Anterior cingulate cortex (tissue), 58 donors: ENCODE measurements at places on chromosomes 2 and 18.
A peak's percentile ranks its signal among the peaks of the same experiment; 100 is the strongest.

DNA sequence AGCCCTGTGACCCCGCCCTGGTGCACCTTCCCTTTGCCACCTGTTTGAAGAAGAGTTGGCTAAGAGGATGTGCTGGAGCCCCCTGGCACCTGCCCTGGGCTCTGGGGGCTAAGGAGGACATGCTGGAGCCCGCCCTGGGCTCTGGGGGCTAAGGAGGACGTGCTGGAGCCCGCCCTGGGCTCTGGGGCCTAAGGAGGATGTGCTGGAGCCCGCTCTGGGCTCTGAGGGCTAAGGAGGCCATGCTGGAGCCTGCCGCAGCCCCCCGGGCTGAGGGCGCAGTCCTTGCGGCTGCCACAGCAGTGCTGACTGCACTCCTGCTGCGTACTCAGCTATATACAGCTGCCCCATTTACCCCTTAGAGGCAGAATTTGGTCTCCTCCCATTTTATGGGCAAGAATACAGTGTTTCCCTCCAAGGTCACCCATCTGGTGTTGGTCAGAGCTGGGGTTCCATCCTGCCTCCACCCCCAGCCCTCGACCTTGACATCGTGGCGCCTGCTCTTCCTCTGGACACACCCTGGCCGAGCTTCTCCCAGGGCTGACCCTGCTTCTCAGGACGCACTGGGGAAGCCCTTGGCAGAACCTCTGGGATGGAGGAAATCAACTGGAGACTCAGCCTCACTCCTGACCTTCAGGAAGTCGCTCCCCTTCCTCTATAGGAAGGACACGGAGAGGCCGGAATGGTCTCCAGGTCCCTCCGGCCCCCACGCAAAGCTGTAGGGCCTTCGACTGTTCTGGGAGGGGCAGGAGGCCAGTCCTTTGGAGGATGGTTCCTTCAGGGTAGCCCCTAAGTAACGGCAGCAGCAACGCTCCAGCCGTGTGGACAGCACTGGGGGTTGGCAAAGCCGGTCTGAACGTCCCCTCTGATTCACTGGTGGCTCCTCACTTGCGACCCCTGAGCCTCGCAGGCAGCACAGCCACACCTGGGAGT is 65.0 kb upstream of the HPCAL1 start:
- DNase-seq = no peak

DNA sequence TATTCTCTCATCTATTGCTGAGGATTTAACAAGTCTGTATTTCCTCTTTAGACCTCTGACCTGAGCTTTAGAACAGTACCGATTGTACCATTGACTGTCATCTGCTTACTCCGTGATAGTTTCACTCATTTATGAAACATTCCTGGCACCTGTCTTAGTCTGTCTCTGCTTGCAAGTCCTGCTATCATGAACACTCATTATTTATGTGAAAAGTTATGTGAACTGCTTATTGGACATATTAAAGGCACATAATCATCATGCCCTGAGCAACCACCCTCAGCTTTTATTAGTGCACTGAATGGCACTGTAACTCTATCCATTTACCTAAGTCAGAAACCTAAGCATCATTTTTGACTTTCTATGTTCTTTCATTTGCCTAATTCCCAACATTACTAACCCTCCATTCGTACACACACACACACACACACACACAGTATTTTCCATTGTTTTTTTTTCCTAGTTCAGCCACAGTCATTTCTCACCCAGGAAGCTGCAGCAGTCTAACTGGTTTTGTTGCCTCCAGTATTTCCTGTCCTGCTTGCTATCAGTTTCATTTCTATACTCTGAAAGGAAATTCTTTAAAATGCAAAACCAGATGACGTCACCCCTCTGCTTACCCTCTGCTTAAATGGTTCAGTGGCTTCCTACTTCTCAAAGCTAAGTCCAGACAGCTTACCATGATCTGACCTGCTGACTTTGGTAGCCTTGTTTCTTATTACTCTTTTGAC is 146.1 kb downstream of the HAUS1 start:
- DNase-seq = no peak

GRCh38 chr2:175399326-175399725 is 217.8 kb upstream of the ATP5MC3 start:
- no peak for DNase-seq

GRCh38 chr2:73212448-73213176 is 1.4 kb upstream of the SMYD5 start:
- DNase-seq = peak; percentile 4

DNA sequence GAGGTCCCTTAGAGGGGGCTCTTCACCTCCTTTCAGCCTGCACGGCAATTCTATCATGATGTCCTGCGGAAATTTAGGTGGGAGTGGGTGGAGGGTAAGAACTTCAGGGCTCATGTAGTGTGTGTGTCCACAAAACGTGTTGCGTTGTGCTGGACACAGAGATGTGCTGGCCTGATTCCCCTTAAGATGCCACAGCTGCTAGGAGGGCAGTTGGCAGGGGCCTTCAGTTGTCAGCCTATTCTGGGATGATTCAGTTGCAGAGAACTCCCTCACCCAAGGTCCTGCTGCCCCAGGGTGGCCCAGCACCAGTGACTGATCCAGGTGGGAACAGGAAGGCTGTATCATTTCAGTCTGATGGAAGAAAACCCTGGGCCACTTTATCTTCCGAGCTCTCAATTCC is 1.0 kb upstream of the HJURP start:
- DNase-seq = no peak

DNA sequence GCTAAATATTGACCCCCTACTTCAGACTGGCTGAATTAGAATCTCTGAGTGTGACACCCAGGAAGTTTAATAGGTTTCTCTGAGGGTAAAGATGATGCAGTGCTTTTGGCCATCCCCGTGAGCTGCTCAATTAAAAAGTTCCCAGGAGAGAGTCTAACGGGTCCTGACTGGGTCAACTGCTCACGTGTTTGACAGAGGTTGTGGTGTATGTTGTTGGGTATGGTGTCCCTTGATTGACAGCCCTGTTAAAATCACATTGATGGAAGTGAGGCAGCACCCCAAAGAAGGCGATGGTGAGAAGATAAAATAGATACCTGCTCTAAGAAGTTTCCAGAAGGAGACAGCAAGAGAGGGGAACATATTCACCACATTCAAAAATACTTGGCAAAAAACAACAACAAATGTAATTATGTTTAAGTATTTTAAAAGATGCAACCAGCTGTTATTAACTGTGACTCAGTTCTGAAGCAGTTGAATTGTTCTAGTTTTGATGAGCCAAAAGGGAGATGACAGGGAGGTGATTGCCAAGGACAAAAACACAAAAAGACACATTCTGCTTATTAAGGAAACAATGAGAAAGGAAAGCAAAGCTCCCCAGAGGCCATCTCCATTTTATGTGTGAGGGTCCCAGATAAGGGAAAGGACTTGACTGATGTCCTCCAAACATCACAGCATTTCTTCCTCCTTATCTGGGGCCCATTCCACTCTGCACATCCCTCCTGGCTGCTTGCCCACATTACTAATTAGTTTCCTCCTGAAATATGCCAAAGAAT is 11.5 kb upstream of the GMCL1 start:
- no peak for DNase-seq

- DNase-seq = no peak
These were observed 53.4 kb downstream of the SERPINB7 start for GRCh38 chr18:63828656-63829055.

- DNase-seq = no peak
These were observed 116.8 kb upstream of the SERPINE2 start for GRCh38 chr2:224155896-224156295.

DNA sequence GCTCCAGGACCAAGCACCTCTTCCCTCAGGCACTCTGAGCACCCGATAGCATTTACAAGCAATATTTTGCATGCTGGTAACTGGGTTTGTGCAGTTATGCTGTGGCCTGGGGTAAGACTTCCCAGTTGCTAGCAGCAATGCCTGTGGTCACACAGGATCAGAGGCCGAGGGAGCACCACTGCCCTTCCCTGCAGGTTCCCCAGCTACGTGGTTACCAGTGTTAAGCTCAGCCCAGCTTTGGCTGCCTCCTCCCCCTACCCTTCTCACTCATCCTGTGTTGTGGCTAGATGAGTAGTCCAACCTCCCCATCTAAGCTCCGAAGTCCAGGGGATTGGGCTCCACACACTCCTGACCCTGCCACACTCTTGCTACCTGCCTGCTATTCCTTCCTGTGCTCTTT is 141.1 kb downstream of the CELF4 start:
- DNase-seq = no peak

GRCh38 chr2:207683879-207684627 is 27.4 kb upstream of the CCNYL1 start:
- DNase-seq = no peak

DNA sequence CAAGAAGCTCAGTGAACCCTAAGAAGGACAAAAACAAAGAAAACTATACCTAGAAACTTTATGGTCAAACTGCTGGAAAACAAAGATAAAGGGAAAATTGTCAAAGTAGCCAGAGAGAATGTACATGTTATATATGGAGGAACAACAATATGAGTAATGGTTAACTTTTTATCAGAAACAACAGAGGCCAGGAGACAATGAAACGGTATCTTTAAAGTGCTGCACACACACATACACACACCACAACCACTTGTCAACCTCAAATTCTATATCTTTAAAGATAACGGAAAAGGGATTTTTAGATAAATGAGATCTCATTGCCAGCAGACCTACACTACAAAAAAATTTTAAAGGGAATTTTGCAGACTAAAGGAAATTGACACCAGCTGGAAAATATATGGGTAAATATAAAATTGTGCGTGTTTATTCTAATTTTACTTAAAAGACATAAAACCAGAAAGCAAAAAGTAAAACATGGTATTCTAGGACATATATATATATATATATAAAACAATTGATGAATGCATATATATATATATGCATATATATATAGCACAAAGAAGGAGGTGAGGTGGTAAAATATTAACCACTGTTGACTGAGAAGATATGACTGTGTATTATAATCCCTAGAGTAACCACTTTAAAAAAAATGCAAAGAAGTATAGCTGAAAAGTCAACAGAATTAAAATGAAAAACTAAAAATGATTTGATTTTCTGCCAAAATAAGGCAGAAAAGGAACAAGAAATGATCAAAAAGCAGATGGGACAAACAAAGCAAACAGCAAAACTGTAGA is 172.0 kb downstream of the SRBD1 start:
- DNase-seq = no peak

- no peak for DNase-seq
These were observed 32.1 kb upstream of the TTC39C start for GRCh38 chr18:23982155-23983079.

GRCh38 chr2:241282555-241282954 is 32.9 kb downstream of the HDLBP start:
- DNase-seq = no peak

GRCh38 chr2:223800908-223801307 is 36.5 kb downstream of the AP1S3 start:
- no peak for DNase-seq

DNA sequence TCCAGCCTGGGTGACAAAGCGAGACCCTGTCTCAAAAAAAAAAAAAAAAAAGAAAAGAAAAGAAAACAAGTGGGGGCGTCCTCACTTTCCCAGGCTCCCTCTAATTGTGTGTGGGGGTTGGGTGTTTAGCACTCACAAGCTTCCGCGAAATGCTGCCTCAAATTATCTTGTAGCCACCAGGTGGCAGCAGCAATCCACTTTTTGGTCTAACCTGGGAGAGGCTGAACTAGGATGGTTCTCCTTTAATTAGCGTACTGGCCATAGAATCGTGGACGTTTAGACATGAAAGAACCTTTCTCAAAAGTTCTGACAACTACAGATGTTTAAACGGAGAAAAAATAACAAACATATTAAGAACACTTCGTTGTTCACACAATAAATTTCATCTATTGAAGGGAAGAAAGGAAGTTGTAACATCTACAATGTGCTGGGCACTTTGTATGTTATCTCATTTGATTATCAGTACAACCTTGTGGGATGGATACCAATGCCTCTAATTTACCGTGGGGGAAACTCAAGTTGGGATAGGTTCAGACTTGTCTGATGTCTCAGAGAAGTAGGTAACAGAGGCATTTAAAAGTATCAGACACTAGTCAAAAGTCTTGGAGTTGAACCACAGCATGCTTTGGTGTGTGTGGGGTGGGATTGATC is 122.7 kb upstream of the NABP1 start:
- DNase-seq = peak; percentile 64

DNA sequence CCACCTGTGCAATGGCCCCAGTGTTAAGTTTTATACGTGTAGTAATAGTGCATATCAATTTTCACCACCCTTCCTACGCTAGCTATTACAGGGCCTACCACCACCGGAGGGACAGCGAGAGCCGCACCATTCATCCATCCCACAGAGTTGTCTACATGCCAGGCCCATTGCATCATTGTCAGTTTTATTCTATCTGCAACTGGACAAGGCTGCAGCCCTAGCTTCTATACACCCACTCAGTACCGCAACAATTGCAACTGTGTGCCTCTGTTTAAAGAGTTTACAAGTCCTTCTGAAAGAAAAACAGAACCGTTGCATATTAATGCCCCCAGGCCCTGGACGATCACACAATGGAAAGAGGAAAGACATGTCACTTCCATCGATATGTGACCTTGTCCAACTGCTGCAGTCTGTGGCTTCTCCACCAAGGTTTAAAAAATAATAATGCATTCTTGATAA is 58.6 kb downstream of the ZEB2 start:
- no peak for DNase-seq

DNA sequence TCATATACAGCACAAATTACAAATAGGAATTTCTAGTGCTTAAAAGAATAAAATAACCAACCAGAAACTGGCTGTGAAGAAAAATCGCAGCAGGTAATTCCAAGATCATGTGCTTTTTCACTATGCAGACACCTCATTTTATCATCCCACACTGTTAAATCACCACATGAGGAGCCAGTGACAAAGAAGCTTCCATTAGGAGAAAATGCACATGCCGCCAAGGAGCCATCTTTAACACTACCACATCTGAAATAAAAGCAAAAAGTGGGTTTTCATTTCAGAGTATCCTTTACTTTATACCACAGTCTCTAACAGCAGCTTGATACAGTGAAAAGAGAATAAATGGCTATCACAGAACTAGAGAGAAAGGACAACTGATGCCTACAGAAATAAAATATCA is 6.8 kb downstream of the WDSUB1 start:
- DNase-seq = no peak

GRCh38 chr2:88615822-88616221 is 11.4 kb downstream of the EIF2AK3 start:
- DNase-seq = no peak

DNA sequence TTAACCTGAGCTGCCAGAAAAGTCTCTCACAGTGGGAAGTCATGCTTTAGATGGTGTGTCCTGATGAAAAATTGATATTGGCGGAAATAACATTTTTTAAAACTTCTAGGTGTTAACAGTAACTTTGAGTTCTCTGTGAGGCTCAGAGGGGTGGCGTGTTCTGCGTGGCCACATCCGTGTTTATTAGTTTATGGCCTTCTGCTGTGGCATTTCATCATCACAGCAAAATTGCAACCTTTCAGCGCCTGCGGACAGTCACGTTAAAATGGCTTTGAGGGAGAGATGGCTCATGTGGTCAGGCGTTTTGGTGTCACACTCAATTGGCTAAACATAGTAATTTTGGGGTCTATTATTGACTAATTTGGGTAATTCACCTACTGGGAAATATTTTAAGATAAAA is 42.4 kb downstream of the KLHL29 start:
- no peak for DNase-seq

GRCh38 chr2:130823886-130824491 is 12.7 kb upstream of the ARHGEF4 start:
- DNase-seq = no peak

GRCh38 chr18:63869851-63870250 is 17.7 kb upstream of the SERPINB2 start:
- DNase-seq = no peak
